T-helper 2 cell (primary cell): ENCODE measurements at places on chromosomes 11 and 22.
A peak's percentile ranks its signal among the peaks of the same experiment; 100 is the strongest.

DNA sequence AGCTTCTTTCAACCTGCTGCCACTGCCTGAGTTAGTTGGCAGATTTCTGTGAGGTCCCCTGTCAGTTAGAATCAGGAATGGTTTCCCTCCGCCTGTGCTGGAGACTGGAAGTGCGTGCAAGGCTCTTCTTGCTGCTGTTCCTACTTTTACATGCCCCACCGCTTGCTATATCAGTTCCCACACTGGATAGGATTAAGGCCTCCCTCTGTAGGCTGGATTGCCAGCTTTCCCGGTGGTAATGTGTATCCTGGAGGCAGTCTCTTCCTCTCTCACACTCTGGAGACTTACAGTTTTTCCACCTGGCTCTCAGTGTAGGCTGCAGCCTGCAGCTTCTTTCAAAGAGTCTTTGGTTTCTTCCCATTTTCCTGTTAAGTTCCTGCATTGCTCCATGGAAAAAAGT, 66.5 kb downstream of the ARHGAP42 start:
- DNase-seq: no peak

DNA sequence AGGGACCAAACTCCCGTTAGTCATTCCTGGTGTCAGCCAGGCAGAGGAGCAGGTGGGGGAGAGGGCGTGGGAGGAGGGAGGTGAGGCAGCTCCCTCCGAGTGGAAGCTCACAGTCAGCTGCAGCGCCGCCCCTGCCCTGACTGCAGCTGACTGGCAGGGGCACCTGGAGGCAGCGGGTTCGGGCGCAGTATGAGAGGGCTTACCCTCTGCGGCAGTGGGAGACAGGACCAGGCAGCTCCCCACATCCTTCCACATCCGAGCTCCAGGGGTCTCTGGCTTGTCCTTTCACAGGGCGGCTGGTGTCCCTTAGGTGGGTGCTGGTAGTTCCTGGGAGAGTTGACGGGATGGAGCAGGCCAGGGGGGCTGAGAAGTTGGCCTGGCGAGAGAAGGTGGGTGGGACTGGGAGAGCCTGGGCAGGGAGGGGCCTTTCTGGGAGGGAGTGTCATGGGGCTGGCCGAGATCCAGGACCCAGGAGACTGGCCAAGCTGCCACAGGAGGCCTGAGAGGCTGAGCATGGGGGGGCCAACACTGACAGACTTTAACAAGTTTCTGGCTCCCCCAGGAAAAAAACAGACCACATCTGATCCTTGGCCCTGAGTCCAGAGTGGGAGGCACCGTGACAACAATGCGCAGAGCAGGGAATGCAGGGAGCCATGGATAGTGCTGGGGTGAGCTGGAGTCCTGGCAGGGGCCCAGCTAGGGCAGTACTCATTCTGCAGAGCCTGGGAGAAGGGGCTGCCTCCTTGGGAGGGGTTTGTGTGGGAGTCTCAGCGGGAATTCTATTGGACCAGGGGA, 4.9 kb downstream of the ADORA2A start:
- no peak for DNase-seq

GRCh38 chr11:294780-295179, 4.5 kb downstream of the IFITM5 start:
- DNase-seq: no peak

DNA sequence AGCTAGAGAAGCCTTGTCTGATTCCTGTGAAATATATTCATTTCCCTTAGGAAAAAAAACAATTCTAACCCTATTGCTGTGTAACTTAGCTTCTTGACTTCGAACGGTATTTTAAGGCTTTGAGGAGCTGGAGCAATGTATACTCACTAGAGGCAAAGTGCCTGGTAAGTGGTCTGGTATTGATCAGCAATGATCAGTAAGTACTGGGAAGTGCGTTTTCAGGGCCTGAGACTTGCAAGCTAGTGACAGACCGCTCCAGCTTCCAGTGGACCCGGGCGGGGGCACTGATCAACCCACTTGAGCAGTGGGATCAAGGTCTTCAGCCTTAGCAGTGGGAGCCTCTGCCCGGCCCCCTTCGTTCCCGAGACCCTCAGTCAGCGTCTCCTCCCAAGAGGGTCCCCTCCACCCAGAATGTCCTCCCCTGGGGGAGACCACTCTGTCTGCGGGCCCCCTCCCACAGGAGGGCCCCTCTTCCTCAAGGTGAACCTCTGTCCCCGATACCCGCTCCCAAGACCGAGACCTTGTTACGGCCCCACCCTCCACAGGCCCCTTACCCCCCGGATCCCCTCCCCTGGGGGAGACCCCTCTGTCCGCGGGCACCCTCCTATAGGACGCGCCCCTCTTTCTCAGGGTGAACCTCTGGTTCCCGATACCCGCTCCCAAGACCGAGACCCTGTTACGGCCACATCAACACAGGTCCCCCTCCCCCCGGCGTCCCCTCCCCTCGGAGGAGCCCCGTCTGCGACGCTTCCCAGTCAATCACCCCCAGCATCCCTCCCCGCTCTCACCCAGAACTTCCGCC, 452 bp upstream of the ATXN10 start:
- DNase-seq: no peak

DNA sequence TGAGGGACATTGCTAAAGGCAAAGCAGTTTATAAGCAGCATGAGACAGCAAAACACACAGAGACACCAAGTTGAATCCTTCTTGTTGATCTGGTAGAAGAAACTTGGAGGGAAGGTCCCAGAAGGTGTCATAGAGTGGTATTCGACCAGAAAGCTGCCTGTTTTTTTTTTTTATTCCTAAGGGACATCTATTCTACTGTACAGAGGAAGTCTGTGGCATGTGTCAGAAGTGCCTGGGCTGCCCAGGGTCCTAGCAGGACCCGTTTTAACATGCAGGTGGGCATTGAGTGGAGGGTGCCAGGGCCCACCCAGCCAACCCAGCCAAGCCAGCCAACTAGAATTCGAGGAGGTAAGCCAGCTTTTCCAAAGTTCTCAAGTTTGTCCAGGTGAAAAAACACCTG, 68.0 kb upstream of the ATXN10 start:
- no peak for DNase-seq

- no peak for DNase-seq
Measured at GRCh38 chr22:23781511-23782183, 5.1 kb upstream of the SMARCB1 start.

- DNase-seq: no peak
Measured at GRCh38 chr11:134445601-134446325, 33.7 kb upstream of the B3GAT1 start.

DNA sequence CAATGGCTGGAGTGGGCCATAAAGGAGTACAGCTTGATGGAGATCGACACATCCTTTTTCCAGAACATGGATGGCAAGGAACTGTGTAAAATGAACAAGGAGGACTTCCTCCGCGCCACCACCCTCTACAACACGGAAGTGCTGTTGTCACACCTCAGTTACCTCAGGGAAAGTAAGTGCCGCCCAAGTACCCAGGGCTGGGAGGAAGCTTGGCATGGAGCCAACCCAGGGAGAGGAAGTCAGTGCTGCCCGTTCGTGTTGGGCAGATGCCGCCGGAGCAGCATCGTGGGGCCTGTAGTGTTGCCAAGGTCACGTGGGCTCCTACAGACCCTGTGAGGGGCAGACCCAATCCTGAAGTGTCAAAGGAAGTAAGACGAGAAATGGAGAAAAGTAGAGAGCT, 78.9 kb downstream of the FLI1 start:
- no peak for DNase-seq

- DNase-seq: no peak
Measured at GRCh38 chr11:44778195-44779100, 51.7 kb downstream of the TSPAN18 start.

DNA sequence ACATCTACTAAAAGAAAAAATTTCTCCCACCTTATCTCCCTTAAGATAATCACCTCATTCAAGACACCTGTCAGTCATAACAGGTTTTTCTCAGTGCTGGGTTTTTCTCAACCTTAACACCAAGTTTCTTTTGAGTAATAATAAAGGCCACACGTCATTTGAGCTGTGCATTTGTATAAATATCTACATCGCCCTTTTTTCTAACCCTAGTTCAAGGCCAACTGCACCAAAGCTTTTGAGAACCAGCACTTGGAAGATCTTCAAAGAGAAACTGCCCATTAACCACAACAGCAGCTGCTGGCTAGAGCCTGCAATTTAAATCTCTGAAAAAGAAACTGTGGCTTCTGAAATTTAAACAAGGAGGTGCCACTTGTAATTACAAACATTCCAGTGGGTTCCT, 6.9 kb downstream of the CADM1 start:
- DNase-seq: no peak

DNA sequence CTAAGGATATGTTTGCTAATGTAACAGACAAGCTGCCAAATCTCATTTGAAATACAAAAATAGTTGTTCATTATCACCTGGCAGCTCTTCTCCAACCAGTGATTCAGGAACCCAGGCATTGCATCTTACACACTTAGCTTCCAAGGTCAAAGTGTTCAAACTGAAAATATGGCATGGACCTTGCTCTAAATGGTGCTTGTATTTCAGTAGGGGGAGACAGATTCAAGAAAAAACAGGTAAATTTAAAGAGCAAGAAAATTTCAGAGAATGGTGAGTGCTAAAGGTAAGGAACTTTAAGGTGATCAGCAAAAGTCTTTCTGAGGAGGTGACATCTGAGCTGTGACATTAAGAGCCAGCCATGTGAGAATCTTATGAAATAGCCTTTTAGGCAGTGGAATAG, 82.8 kb upstream of the E2F8 start:
- no peak for DNase-seq

GRCh38 chr11:117983163-117983475, 3.1 kb upstream of the IL10RA start:
- DNase-seq: no peak

- DNase-seq: no peak
Measured at GRCh38 chr11:129427816-129428406, 52.3 kb downstream of the BARX2 start.

DNA sequence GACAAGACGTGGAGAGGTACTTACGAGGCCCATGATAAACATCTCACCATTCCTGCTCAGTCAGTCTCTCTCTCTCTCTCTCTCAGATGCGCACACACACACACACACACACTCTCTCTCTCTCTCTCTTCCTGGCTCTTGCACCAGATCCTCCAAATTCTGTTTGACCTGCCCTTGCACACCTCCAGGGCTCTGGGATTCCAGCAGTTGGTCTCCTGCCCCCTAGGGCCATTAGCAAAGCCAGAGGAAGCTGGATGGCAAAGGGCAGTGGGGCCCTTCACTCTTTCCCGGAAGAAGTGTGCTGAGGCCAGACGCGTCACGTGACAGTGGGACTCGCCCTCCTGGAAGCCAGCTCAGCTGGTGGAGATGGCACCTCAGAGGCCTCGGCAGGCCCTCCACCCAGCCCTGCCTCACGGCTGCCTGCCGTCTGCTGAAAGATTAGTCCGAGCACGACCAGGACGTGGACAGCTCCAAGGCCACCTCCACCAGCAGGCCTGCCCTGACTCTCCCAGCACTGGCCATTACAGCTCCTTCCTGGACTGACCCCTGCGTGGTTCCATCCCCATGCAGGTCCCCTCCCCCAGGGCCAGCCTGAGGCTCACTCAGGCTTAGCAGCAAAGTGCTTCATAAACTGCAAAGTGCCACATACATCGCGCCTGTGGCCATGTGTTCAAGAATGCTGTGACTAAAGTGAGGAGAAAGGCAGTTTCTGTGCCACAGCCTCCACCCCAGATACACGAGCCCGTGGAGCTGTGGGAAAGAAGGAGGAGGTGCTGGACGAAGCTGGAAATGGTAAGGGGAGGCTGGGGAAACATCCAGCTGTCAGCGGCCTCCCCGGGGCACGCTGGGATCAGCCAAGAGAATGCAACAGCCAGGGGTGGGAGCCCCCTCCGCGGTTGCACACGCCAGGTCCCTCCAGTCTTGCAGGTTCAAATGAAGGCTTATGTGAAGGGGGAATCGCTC, 3.7 kb downstream of the PDGFB start:
- peak; percentile 55 for DNase-seq

- no peak for DNase-seq
Measured at GRCh38 chr11:68401856-68402255, 58.7 kb upstream of the PPP6R3 start.

DNA sequence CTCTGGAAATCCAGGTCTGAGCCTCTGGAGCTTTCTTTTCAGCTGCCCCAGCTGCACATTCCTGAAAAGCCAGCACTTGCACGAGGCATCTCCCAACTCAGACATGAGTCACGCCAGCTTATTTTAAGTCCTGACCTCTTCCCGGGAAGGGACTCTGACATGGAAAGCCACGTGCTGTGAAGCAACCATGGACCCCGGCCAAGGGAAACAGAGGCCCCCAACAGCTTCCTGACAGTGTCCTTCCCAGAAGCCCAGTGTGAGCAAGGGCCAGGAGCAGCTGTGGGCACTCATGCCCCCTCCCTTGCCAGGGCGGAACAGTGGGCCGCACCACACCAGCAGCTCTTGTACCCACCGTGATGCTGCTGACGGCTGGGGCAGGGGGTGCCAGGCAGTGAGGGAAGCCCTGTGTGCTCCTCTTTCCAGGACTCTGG, 118.8 kb upstream of the CADM1 start:
- no peak for DNase-seq

DNA sequence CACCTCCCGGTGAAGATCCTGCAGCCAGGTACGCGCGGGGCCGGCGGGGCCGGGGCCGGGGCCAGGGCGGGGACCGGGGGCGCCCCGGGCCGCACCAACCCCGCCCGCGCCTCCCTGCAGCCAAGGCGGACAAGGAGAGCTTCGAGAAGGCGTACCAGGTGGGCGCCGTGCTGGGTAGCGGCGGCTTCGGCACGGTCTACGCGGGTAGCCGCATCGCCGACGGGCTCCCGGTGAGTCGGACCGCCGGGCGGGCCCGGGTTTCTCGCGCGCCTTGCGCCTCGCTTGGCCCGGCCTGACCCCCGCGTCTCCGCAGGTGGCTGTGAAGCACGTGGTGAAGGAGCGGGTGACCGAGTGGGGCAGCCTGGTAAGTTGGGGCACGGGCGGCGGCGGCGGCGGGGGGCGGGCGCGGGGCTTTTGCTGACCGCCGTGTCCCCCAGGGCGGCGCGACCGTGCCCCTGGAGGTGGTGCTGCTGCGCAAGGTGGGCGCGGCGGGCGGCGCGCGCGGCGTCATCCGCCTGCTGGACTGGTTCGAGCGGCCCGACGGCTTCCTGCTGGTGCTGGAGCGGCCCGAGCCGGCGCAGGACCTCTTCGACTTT, 531 bp downstream of the PIM3 start:
- DNase-seq: no peak

- DNase-seq: no peak
Measured at GRCh38 chr11:106914409-106914808, 103.9 kb downstream of the GUCY1A2 start.

- DNase-seq: no peak
Measured at GRCh38 chr11:132131047-132131446, 760.6 kb downstream of the NTM start.

DNA sequence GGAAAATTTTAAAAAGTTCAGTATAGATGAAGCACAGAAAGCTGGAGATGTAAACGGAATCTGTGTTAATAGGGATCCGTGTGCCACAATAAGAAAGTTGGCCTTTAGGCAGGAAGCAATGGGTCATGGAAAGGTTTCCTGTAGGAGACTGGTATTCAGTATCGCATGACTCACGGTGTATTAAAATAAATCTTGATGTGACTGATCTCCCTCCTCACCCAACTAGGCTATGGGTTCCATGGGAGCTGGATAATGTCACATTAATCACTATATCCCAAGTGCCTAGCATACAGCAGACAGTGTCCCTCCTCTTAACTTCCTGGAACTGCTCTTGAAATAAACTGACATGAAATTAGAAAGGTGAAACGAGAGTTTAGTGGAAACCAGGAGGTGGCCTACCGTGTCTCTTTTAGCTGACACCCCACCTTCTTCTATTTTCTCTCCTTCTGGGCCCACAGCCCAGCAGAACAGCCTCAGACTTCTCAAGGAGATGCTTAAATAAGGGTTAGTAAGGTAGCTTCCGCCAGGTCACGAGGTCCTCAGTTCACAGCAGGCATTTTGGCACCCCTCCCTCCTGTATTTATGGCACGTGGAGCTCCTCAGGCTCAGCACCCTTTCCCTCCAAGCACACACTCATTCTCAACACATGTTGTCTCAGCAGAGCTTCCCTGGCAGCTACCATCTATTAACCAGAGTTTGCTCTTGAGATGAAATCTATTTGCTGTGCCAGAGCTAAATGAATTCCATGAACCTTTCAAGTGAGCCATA, 118.8 kb downstream of the NXPE2 start:
- DNase-seq: no peak
